ENCODE measurements at places on chromosomes 2 and 18.

DNA sequence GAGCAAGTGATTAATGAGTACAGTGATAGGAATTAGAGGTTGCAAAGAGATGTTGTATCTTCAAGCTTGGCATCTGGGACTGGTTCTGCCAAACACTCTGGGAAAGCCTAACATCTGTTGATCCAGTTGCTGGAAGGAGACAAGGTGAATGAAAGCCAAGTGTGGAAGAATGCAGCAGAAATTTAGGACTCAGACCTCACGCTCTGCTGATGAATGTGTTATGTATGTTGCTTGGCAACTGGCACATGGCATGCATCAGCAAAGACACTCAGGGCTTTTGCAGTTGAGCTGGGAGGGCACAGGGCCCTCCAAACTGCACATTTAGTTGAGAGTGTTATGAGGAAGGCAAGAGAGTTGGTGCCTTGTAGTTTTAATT is 105.5 kb downstream of the COLEC12 start:
- no peak for DNase-seq

DNA sequence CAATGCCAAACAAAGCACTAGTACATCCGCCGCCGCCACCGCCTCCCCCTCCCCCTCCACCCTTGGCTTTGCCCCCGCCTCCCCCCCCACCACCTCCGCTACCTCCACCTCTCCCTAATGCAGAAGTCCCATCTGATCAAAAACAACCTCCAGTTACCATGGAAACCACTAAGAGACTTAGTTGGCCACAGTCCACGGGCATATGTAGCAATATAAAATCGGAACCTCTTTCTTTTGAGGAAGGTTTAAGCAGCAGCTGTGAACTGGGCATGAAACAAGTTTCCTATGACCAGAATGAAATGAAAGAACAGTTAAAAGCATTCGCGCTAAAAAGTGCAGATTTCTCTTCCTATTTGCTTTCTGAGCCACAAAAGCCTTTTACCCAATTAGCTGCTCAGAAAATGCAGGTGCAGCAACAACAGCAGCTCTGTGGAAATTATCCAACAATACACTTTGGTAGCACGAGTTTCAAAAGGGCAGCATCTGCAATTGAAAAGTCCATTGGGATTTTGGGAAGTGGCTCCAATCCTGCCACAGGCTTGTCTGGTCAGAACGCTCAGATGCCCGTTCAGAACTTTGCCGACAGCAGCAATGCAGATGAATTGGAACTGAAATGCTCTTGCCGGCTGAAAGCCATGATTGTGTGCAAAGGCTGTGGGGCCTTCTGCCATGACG is 168.0 kb downstream of the ASXL3 start:
- no peak for DNase-seq

DNA sequence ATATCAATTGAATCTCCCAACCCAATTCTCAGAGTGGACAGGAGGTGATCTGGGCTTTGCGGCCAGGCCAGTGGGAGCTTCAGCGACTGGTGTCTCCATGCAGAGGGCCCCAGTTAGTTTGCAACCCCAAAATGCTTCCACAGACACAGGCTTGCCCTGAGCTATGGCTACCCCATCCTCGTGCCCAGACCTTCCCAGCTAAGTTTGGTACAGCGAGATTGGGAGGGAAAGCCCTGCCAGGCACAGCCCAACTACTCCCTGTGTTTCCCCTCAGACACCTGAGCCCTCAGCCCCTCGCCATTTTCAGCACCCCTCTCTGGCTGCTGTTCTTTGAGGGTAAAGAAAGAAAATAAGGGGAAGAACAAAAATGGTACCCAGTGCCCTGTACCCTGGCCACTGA is 142.9 kb downstream of the TNS1 start:
- DNase-seq: no peak

DNA sequence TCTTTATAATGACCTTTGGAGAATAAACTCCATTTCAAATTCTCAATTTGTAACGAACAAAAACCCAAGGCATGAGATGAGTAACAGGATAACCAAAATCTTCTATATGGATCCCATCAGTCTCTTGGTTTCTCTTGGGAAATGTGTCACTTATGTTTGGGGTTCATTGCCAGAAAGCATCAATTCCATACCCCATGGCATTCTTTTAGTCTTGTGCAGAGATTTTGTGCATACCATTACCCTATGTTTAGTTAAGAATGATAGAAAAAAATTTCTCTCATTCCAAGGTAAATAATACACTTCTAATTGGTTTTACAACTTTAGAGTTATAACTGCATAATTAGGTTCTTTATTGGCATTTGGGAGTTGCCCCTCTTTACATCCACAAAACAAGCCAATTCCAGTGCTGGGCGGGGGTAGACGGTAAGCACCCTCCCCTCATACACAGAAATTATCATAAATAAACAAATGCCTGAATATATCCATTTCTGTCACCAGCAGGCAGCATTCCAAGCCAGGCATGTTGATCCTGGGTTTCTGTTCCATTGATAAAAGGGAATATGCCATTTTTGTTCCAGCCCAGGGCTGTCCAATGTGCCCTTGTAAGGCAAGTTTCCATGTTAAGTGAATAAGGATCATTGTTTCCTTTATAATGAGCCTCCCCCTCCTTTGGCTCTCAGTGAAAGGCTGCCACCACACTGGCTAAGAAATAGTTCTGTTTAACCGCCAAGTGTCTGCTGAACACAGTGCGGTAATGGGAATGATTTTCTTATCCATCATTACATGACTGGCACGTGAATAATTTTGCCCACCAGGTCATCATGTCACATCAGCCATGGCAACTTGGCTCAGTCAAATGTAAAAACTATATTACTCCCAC is 680.1 kb upstream of the ZEB2 start:
- no peak for DNase-seq

- DNase-seq: no peak
Observed at GRCh38 chr2:147934881-147935620, 85.5 kb downstream of the ORC4 start.

DNA sequence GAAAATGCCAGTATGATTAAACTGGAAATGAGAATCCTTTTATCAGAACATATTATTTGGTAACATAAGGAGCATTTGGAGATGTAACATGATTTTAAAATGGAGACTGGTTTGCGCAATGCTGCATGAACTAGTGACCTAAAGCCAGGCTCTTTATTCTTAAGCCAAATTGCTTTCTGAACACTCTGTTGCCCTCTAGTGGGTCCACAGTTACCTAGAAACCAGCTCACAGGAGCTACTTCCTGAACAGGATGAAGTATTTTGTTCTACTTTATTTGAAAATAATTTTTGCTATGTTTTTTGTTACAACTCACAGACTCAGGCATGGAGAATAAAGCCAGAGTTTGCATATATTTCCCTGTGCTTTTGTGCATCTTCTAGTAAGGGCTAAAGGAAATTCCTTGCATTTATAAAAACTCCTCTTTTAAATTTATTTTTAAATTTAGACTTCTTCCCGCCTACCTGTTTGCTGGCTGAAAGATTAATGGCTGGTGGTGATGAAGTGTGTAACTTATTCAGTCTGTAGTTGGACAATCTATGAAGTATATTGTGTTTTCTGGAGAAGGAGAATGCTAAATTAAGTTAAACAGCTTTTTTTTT is 146.7 kb downstream of the PARD3B start:
- no peak for DNase-seq

DNA sequence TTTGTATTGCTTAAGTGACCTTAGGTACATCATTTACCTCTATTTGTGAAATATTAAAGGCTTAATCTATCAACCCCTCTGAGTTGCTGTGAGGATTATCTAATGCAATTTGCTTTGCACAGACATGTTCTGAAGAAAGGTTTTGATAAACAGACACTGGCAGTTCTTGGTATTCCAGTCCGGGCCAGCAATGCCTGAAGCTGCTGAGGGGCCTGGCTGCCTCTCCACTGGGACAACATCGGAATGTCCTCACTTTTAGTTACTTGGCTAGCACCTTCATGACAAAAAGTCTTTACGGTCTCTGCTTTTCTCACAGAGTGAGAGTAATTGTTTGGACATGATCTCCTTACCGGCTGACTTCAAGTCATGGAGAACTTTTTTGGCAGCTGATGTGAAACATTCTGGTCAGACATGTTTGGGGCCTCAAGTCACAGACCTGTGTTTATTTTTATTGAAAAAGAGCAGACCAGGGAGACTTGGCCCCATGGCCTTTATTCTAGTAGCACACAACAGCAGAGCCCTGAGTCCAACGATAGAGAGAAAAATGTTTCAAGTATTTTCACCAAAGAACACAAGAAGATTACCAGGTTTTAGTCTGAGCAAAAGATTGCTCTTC is 1112.3 kb upstream of the FANCL start:
- no peak for DNase-seq

GRCh38 chr2:66561645-66562303 is 126.8 kb downstream of the MEIS1 start:
- no peak for DNase-seq

- DNase-seq: no peak
Observed at GRCh38 chr18:59715445-59715844, 18.2 kb upstream of the CCBE1 start.

GRCh38 chr2:42598656-42599055 is 30.2 kb downstream of the MTA3 start:
- DNase-seq: no peak

DNA sequence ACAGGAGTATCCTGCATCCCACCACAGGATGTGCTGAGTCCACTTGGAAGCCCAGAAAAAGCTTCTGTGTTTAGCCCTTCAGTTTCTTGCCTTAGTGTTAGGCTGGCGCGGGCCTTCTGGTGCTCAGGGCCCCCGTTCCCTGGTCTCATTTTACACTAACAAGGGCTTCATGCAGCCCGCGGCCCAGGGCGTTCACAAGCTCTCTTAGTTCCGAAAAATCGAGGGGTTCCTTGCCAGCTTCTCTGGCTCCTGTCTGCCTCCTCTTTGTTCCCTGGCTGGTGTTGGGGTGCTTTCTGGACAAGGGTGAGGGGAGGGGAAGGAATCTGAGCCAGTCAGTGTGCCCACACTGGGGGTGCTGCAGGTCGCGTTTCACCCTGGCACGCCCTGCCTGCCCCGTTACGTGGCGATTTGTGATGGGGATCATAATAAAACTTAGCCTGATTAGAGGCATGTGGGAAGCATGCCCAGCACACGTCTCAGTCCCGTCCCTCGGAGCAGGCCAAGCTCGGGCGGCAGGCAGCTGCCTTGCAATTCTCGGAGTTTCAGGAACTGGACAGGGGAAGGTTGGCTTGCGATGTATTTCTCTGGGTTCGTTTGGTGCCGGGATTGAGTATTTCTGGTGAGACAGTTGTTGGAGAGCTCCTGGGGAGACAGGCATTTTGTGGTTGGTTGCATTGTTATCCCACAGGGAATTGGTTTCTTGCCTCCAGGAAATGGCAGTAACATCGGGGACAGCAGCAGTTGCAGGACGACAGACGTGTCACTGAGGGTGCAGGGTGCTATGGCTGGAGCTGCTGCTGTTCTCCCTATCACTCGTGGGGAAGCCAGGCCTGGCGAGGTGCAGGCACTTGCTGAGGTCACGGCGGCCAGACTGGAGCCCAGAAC is 22.9 kb downstream of the SH3BP4 start:
- DNase-seq: no peak

DNA sequence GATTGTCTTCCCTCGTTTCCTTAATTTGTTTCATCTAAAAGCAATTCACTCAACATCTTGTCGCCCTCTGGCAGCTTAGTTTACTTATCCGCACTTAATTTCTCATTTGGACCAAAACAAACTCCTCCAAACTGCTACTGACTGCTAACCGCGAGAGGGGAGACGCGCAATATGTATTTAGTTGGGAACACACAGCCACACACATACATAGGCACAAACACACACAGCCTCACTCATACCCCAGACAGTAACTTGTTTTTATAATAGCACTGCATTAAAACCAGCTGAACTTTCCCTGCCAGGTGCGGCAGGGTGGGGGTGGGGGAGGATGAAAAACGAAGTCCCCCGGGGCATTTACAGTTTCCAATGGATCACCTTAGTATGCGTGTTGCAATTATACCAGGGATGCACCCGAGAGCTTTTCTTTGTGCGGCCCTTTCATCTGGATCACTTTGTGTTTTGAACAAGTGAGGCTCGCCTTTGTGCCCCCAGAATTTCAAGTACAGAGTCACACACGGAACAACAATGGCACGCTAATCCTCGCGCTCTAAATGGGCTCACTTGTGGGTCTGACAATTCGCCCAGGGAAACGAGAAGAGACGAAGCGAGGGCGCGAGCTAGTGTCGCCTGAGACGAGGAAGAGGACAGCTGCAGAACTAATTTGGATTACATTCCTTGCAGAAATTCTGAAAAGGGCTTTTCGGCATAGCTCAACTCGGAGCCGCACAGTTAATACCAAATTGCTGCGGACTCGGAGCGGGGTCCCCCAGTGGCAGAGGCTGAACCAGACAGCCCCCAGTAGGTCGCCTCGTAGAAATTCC is 2.4 kb downstream of the ERBB4 start:
- no peak for DNase-seq

- DNase-seq: no peak
Observed at GRCh38 chr2:241161646-241162281, 11.5 kb downstream of the PPP1R7 start.

DNA sequence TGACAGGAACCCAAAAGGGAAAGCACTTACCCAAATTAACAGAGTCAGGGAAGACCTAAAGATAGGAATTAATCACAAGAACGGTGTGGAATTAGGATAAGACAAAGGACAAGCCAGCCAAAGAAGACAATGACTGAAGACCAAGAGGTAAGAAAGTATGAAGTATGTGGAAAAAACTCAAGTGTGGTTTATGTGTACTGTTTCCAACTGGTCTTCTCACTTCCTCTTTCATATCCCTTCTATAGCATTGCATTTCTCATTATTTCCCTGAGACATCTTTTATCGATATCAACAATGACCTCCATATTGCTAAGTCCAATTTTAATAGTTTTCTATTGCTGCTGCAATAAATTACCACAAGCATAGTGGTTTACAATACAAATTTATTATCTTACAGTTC is 313.5 kb upstream of the SLC39A10 start:
- no peak for DNase-seq

DNA sequence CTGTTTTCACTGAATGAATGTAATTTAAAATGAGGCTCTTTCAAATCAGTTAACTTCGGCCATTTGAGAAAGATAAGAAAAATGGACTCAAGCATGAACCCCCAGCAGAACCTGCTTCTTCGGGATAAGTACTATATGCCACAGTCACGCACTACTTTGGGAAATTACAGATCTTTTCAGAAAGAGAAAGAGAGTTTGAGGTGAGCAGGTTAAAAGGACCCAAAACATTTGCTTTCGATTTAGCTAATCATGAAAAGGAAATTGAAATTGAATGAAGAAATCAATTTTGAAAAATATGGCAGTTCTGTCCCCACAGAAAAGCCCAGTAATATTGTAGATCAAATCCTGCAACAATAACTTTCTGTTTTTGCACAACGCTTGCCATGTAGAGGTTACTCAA is 156.9 kb downstream of the GRB14 start:
- DNase-seq: no peak

GRCh38 chr18:58292638-58293037 is 248.6 kb downstream of the NEDD4L start:
- DNase-seq: no peak

DNA sequence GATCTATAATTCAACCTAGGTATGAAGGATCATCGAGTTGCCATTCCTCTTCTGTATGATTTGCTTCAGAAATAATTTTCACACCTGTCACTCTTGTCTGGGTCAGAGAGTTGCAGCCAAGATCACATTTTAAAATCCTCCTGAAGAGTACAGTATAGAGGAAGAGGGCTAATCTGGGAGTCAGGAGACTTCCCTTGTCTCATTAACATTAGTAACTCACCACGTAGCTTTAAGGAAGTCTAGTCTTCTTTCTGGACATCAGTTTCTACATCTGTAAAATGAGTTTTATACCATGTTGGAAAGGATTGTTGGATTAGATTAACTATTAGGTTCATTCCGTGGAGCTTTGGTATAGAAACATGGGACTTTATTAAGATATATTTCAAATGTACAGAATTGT is 109.4 kb downstream of the TDRD15 start:
- DNase-seq: no peak

- no peak for DNase-seq
Observed at GRCh38 chr2:148184976-148185375, 164.1 kb downstream of the MBD5 start.
